ENCODE measurements at places on chromosomes 3 and 15.

DNA sequence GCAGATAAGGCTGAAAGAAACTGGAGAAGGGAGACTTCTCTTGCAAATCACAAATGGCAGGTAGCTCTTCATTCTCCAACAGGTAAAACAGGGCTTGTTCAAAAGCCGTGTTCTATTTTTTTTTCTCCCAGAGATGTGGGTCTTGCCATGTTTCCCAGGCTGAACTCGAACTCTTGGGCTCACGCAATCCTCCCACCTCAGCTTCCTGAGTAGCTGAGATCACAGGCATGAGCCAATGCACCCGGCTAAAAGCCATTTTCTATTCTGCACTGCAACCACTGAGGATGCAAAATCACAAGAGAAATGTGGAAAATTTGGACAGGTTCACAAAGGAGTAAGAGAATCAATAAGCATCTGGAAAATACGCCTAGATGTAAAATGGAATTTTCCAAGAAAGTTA lies 19.5 kb downstream of the EIF4E3 start:
- DNase-seq, result no peak

DNA sequence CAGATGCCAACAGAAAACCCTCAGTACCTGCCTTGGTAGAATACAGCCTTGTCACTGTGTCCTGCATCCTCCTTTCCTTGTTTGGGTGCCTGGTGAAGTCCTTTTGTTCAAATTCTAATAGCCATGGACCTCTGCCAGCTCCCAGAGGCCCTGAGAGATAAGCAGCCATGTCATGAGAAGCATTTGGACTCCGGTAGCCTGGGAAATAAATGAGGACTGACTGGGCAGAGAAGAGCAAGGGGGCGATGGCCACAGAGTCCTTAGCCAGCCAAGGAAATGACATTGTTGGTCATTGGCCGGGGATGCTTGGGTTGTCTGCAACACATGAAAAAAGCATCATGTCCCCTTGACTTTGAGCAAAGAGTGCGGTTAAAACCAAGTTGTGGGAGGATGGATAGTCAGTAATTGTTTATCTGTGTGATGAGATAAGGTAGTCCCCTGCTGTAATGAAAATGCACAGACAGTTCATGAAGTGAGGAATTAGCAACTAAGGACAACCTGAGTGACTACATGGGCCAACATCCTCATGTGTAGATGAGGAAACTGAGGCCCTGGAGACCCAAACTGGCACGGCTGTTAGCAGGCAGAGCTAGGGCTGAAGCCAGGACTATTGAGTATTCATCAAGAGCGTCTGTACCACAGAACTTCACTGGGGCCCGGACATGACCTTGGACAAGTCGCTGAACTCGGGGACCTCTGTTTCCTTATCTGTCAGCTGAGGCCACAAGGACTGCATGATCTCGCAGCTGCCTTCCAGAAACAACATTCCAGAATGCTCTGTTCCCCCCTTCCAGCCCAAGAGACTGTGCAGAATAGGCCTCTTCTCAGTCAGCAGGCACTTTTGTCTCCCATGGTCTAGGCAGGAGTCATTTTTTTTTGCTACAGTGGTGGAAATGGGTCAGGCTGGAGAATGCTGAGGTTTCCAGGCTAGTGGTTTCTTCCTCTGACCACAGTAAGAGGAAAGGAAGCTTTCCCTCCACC lies 90.5 kb upstream of the CTDSPL start:
- no peak for DNase-seq

DNA sequence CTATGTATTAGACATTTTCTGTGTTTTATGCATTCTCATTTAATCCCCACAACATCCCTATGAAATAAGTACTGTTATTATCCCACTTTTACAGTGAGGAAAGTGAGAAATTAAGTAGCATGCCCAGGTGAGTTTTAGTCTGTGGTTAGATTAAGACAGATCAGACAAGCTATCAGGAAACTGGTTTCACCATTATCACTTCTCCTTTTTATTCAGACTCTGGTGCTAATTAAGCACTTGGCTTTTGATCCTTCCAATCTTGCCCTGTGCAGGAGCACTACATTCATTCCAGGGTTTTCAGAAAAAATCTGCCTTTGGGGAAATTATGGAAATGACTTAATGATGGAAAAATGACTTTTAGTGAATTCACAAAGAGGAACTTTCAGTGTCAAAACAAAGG lies 115.2 kb downstream of the TMEM108 start:
- DNase-seq, result no peak

- DNase-seq, result no peak
These were observed 462.6 kb downstream of the PDCD6IP start for GRCh38 chr3:34261001-34261385.

- DNase-seq, result peak; percentile 79
These were observed 214.9 kb upstream of the ARRDC4 start for GRCh38 chr15:97745481-97746071.

- no peak for DNase-seq
These were observed 50.8 kb upstream of the ZNF280D start for GRCh38 chr15:56783857-56784661.

DNA sequence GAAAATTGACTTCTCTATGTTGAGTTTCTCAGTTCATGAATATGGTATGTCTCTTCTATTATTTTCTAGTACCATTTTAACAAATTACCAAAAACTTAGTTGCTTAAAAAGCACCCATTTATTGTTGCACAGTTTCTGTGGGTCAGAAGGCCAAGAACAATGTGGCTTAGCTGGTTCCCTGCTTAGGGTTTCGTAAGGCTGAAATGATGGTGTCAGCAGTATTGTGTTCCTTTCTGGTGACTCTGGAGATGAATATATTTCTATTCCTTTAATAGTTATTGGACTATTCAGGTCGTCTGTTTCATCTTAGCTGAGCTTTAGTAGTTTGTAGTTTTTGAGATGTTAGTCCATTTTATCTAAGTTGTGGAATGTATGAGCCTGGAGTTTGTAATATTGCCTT lies 44.9 kb downstream of the IL1RAP start:
- no peak for DNase-seq

- no peak for DNase-seq
These were observed 261.1 kb upstream of the IL12A start for GRCh38 chr3:159727506-159727905.

DNA sequence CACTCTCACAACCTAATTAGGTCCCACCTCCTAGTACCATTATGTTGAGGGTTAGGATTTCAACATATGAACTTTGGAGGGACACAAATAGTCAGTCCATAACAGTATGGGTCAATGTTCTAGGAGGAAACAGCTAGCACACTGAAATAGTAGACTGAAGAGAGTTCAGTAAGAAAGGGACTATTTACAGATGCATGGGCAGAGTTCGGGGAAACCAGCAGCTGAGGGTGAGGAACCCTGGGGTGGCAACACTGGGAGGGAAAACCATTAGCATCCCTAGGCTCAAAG lies 78.0 kb upstream of the PXYLP1 start:
- DNase-seq, result no peak

- no peak for DNase-seq
These were observed 32.3 kb downstream of the SLCO3A1 start for GRCh38 chr15:91885714-91886270.

- DNase-seq, result no peak
These were observed 688.6 kb downstream of the DIPK2A start for GRCh38 chr3:144660186-144660585.

DNA sequence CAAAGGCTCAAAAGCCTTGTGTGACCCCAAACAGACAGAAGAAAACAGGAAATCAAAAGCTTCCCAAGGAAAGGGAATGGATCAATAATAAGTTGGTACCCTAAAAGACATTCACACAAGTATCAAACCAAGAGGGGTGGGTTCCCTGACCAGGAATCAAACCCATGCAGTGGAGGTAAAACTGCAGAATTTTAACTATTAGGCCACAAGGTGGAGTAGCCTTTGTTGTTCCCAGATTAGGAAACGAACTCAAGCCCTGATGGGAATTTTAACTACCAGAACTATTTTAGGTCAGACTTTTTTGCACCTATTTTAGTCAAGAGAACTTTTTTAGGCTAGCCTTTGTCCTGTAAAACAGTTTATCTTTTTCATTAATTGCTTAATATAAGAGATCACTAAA lies 31.4 kb downstream of the SETMAR start:
- no peak for DNase-seq

DNA sequence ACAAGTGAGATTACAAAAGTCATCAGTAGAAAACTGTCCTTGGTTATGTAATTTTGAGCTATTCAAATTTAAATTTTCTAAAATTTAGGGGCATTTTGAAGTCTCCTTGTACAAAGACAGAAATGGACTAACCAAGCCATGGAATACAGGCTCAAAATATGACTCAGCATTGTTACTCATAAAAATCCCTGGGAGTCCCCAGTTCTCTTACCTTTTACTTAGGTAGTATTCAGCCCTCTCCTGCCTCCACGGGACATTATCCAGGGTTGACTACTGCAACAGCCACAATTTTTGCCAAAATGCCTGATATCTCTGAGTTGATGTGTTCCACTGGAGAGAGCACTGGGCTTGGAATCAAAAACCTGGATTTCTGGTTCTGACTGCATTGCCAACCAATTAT lies 25.0 kb downstream of the CLDN18 start:
- DNase-seq, result no peak

GRCh38 chr3:65409176-65409569 lies 629.5 kb downstream of the MAGI1 start:
- DNase-seq, result no peak

DNA sequence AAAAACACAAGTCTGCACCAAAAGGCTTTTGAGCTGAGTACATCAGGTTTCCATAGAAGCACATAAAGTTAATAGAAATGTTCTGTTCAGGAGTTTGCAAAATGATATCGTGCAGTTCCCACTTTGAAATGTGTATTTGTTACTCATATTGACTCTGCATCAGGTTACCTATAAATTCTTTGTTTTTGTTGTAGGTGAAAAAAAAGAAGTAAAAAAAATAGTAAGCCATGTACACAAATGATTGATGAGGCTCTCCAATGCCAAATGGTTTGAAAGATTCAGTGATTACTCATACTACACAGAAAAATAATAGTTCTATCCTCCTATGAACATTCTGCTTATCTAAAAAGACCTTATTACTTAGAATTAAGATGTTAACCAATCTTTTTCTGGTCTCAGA lies 287.3 kb upstream of the MME start:
- no peak for DNase-seq

DNA sequence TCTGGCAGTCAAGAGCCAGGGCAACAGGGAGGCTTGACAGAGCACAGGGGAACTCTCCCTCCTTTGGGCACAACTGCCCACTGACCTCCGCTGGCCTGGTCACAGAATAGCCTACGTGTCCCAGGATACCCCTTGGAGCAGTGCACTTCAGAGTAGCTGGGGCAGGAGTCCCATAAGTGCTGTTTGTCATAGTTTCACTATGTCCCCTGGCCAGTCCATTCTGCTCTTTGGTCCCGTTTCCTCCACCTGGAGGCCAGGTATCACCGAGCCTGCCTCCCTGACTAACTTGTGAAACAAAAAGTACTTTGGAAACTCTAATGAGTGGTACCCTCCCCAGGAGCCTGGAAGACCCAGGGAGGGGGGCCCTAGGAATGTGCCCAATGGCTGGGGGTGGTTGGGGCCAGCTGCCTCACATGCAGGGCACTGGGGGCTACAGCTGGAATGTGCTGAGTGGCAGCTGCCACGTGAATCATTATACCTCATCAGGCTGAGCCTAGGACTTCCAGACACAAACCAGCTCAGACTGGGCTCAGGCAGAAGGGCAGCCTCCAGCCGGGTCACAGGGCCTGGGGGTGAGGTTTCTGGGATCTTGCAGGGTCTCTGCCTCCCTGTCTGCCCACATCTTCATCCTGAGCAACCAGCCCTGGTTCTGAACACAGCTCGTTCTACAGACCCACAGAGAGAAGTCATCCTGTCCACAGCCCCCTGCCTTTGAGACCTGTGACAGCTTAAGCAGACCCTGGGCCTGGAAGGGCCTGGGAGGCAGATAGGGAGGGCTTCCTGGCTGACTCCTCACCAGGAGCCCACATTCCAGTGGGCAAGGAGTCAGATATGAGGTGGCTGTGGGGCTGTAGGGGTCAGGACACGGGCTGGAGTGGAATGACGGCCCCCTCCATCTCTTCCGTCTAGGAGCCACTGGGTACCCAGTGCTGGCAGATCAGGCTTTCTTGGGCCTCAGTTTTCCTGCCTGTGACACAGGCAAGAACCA lies 914 bp upstream of the PTH1R start:
- DNase-seq, result no peak

DNA sequence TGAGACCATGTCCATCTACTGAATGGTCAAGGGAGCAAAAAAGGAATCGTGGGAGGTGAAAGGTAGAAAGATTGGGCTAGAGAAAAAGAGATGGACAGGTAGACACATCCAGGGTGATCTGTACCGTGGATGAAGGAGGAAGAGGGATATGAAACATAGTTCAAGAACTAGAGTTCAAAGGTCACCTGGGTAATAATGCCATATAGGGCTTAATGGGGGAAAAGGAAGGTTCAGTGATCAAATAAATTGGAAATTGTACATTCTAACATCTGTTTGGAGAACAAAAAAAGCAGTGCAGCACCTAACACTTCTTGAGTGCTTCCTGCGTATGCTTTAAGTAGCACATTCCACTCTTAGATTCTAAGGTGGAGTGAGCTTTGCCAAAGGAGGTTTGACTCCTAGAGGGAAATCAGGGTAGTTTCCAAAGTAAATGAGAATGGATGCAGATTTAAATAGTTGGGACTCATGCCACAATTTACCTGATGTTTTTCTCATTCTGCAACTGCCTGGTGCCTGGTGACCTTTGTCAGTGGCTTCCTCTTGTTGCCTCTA lies 46.6 kb downstream of the MITF start:
- DNase-seq, result no peak

DNA sequence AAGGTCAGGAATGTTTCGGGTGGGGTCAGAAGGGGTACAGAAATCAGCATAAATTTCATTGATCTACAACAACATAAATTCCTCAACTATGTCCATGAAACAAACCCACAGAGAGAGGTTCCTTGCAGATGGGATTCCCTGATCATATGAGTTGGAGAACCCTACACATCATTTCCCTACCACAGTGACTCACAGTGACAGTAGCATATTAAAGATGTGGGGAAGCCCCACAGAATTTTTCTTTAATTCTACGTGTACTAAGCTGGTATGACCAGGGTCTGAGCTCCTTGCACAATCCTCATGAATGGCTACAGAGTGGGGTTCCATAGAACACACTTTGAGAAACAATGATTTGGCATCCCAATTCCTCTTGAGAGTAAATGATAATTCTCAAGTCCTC lies 116.9 kb upstream of the RAD18 start:
- no peak for DNase-seq

Measured in NAMALWA (cell line).